ENCODE measurements at places on chromosomes 16 and 17.

- DNase-seq, result no peak
Measured at GRCh38 chr16:11333010-11333409, 12.2 kb upstream of the RMI2 start.

GRCh38 chr16:51434567-51435198, 283.6 kb upstream of the SALL1 start:
- no peak for DNase-seq

- DNase-seq, result no peak
Measured at GRCh38 chr16:76052725-76053124, 224.5 kb upstream of the CNTNAP4 start.

- DNase-seq, result no peak
Measured at GRCh38 chr17:52740006-52740405, 581.5 kb upstream of the CA10 start.

GRCh38 chr16:55130911-55131310, 193.1 kb upstream of the IRX6 start:
- DNase-seq, result no peak

- no peak for DNase-seq
Measured at GRCh38 chr16:18999045-18999393, 15.3 kb downstream of the TMC7 start.

DNA sequence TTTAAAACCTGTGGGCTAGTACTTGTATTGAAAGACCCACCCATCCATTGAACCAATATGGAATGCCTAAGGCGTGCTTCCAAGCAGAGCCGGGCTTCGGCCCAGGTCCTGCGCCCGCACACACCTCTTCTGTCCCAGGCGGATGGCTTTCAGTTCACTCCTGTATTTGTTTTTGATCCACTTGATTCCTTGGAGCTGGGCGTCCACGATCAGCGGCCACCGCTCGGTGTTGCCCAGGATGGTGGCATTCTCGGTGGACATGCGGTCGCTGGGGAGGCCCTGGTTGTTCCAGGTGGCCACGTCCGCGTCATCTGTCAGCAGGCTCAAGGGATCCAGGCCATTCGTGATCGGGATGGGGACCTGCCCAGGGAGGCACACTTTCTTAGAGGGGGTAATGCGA, 75.9 kb downstream of the PGS1 start:
- DNase-seq, result no peak

GRCh38 chr17:67016039-67016762, 28.2 kb upstream of the CACNG1 start:
- no peak for DNase-seq

- no peak for DNase-seq
Measured at GRCh38 chr17:51279183-51279582, 18.8 kb downstream of the UTP18 start.

- no peak for DNase-seq
Measured at GRCh38 chr17:56887105-56887504, 26.7 kb downstream of the TRIM25 start.

DNA sequence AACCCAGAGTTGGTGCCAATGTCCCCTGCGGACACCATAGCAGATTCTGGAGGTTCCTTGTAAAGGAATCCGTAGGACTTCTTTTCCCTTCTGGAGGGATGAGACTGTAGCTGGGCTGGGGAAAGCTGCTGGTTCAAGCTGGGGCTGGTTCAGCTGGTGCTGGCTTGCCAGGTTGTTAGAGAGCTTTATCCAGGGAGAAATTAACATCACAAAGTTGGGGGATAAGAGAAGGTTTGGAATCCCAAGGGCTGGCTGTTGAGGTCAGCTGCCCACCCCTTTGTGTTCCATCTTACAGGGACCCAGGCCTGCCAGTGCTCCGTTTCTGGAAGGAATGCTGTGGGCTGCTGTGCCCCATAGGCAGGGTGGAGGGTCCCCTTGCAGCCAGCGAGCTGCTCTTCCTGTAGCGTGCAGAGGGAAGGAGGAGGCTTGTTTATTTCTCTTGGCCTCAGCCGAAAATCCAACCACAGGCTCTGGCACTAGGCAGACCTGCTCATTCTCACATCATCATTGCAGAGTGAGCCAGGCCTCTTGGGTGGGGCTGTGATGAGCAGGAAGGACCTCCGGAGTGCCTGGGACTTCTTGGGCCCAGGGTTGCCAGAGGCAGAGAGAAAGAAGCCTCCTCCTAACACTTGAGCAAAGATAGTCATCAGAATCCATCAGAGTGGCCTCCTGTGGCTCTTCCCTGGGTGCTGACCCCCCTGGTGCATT, 251.1 kb downstream of the SEC14L1 start:
- no peak for DNase-seq
